NCI-H1417 (cell line): ENCODE measurements at places on chromosomes 7 and 10.

DNA sequence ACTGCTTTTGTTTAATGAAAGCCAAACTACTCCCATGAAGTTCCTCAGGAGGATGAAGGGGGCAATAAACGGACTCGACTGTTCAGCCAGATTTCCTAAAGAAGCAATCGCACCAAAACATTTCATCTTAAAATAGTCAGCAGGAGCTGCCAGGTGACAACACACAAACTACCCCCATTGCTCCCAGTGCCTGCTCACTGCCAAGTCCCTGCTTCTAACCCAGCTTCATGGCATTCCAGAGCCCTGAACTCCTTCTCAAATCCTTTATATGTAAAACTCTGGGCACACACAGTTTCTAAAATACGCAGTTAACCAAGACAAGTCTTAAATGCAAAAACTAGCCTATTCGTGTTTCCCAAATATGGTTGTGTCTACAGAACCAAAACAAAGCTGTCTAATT, 110.0 kb downstream of the SORBS1 start:
- DNase-seq, result no peak

GRCh38 chr10:88522715-88523114, 60.4 kb downstream of the RNLS start:
- no peak for DNase-seq

GRCh38 chr10:31157123-31158010, 125.7 kb upstream of the ZNF438 start:
- peak; percentile 18 for DNase-seq

- no peak for DNase-seq
Observed at GRCh38 chr10:50310560-50311174, 59.4 kb upstream of the ASAH2 start.

- DNase-seq, result peak; percentile 41
Observed at GRCh38 chr7:5234852-5235831, 45.1 kb downstream of the WIPI2 start.

DNA sequence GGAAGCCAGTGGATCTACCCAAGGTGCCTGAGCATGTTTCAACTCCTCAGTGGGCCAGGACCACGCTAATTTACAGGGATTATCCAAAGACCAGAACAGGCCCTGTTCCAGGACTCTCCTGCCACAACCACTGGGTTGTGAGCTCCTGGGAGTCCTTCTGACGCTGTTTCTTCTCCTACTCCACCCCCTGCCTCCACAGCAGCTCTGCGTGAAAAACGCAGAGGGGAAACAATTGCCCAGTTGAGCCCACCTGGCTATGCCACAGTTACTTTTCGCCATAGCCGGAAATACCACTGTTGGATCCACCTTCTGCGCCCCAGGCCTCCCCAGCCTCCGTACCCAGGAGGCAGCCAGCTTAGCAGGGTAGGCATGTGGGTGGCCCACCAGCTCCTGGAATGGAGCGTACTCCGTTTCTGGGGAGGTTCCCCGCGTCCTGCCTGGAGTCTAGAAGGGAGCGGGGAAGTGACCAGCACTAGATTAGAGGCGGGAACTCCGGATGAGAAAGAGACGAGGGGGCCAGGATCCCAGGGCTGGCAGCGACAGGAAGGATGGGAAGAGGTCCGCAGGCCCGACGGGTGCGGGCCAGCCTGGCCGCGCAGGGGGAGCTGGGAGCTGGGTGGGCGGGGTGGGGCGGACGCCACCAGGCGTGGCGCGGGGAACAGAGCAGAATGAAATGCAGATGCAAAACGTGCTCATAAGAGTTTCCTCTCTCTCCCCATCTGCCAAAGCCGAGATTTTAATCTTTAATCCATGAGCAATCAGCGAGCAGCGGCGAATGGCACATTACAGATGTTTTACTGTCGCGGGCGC, 32.1 kb upstream of the PAX2 start:
- DNase-seq, result no peak

DNA sequence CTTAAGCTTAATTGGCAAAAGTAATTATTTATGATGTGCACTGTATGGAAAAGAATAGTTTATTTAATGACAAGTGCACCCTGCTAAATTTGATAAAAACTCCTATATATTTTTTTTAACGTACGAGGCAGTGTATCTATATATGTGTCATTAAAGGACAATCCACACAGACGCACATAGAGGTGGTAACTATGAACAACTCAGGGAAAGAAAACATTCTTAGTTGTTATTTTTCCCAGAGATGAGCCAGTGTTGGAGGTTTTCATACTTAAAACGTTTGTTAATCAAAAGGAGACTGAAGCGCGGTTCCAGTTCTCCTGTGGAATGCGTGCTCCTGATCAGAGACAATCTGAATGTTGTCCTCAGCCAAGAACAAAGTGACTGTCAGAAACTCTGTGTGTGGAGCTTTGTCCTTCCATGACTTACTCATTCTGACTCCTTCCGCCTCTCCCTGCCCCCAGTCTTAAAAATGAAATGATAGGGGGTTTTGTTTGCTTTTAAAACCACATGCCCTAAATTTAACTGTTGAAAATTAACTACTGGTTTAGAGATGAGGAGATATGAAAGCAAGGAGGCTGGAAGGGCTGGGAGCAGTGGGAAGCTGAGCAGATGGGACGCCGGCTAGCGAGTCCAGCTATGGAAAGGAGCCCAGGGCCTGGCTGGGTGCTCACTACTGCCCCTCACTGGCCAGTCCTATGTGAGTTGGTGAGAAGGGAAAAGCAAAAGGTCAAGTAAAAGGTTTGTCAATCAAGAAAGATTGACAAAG, 99.6 kb downstream of the SVIL start:
- peak; percentile 14 for DNase-seq

- DNase-seq, result peak; percentile 15
Observed at GRCh38 chr7:135390829-135391228, 119.1 kb downstream of the CNOT4 start.

- no peak for DNase-seq
Observed at GRCh38 chr7:92177362-92177761, 1.6 kb downstream of the LRRD1 start.

GRCh38 chr7:157498657-157499056, 161.9 kb downstream of the DNAJB6 start:
- DNase-seq, result no peak
